ENCODE measurements at places on chromosomes 5 and 9.

- peak; percentile 100 for DNase-seq
- H3K4me3 ChIP-seq = no peak overlapping the region
- no peaks in the 10 kb centered on the region for H3K27me3 ChIP-seq
Measured at GRCh38 chr5:167814828-167815227, 476.6 kb upstream of the WWC1 start.

GRCh38 chr5:14109041-14109747, 33.9 kb upstream of the TRIO start:
- peak overlapping the region; percentile 74 for H3K27ac ChIP-seq
- H3K4me3 ChIP-seq = no peak overlapping the region
- peak; percentile 51 for DNase-seq
- H3K36me3 ChIP-seq = no peaks in the 10 kb centered on the region

DNA sequence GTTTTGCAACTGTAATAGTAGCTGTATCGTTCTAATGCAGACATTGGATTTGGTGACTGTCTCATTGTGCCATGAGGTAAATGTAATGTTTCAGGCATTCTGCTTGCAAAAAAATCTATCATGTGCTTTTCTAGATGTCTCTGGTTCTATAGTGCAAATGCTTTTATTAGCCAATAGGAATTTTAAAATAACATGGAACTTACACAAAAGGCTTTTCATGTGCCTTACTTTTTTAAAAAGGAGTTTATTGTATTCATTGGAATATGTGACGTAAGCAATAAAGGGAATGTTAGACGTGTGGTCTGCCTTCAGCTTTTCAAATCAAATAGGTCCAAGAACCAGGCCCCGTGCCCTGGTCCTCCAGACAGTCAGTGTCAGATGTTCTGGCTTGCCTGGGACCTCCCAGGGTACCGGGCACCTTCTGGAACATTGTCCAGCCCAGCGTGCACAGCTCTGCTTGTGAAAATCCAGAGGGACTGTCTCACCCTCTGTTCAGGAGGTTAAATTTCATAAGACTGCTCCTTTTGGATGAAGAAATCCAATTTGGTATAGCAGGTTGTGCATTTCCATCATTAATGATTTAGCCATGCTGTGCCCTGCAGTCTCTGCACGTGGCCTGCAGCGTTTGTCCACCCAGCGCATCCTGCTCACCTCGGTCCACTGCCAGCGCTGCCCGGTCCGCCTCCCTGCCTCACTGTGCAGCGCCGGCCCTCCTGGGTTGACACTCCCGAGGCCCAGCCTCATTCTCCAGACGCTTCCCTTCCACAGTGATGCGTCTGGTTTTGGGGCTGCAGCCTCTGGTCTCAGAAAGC, 6.6 kb upstream of the AHRR start:
- H3K27ac ChIP-seq = no peak overlapping the region
- no peak overlapping the region for H3K4me3 ChIP-seq
- peaks cover 14% of the 10 kb centered on the region for H3K4me1 ChIP-seq
- DNase-seq = no peak
- H3K36me3 ChIP-seq = peaks cover 11% of the 10 kb centered on the region
- H3K27me3 ChIP-seq = no peaks in the 10 kb centered on the region

DNA sequence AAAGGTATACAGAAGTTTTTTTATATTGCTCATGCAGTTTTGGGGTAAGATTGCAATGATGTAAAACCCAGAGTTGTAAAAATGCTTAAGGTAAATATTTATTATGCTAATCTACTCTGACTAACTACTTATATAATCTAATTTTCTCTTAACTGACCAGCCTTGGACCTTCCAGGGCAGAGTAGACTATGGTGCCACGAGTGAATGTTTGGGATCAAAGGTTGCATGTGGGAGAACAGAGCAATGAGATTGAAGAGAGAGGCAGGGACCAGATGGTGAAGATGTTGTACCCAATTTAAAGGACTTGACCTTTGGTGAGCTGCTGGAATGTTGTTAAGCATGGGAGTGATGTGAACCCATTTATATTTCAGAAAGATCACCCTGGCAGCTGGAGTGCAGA, 34.8 kb upstream of the PANK3 start:
- no peak for DNase-seq
- H3K4me3 ChIP-seq = no peak overlapping the region
- no peaks in the 10 kb centered on the region for H3K27me3 ChIP-seq
- H3K4me1 ChIP-seq = no peaks in the 10 kb centered on the region
- no peaks in the 10 kb centered on the region for H3K36me3 ChIP-seq
- H3K27ac ChIP-seq = no peak overlapping the region

- no peaks in the 10 kb centered on the region for H3K27me3 ChIP-seq
- DNase-seq = no peak
- H3K27ac ChIP-seq = no peak overlapping the region
- H3K36me3 ChIP-seq = peaks cover 1% of the 10 kb centered on the region
- H3K4me3 ChIP-seq = no peak overlapping the region
- H3K4me1 ChIP-seq = no peaks in the 10 kb centered on the region
Measured at GRCh38 chr9:95896580-95896979, 21.1 kb downstream of the ERCC6L2 start.

Measured in fibroblast of lung (primary cell).